NCI-H146 (cell line): ENCODE measurements at places on chromosomes 2 and 18.
A peak's percentile ranks its signal among the peaks of the same experiment; 100 is the strongest.

DNA sequence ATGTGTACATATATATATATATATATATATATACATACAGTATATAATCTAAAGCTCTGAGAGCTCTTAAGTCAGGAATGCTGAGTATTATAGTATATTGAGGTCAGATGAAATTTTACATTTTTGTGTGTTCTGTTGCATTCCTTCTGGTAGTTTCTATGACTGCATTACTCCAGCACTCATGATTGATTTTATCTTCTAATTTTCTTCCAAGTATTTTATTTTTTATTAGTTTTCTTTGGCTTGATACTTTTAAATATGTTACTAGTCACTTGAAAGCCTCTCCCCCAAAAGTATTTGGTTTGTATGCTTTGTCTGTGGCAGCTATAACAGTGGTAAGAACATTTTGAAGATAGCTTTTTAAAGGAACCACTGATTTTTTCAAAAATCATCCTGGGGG is 25.0 kb downstream of the METTL21A start:
- DNase-seq, result no peak

DNA sequence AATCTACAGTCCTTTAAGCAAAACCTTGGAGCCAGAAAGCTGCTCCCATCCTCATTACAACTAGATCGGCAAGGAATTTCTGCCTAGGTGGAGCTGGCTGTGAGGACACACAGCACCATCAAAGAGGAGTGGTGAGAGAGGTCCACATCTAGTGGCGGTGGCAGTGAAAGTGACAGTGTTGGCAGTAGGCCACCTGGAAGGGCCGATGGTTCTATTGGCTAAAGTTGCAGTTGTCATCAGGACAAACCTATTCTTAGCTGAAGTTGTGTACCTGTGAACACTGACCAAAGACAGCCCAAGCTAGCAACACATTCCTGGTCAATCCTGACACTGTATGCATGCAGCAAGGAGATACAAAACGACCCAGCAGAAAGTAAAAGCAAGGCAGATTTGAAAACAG is 218.1 kb upstream of the CHAC2 start:
- no peak for DNase-seq

- no peak for DNase-seq
Measured at GRCh38 chr2:181231886-181232621, 225.1 kb upstream of the ITGA4 start.

DNA sequence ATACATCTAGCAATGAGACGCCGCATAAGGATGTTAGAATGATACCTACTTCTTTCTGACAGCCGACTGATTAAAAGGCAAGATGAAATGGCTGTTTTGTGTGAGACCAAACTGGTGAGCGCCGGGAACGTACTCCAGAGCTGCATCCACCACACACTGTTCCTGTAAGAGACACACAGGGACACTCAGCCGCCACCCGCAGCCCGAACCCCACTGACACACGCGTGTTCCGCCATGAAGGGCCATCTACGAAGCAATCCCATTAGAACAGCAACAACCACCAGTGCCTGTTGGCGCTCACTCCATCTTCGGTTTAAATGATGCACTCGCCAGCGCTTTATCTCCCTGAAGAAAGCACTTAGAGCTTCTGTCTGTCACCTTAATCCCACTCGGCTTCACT is 162.3 kb downstream of the LAMA1 start:
- no peak for DNase-seq

DNA sequence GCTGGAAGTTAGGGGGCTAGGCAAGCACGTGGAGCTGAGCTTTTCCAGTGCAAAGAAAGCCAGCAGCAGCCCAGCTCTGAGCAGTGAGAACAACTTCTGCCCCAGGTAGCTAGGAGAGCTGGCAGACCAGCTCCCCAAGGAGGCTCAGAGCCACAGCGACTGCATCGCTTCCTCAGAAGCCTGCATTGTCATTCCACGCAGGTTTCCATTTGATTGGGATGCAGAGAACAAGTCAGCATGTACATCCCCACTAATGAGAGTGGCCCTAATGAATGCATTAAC is 45.1 kb downstream of the C1QL2 start:
- DNase-seq, result no peak

GRCh38 chr2:74472945-74473258 is 422 bp upstream of the MRPL53 start:
- DNase-seq, result no peak

DNA sequence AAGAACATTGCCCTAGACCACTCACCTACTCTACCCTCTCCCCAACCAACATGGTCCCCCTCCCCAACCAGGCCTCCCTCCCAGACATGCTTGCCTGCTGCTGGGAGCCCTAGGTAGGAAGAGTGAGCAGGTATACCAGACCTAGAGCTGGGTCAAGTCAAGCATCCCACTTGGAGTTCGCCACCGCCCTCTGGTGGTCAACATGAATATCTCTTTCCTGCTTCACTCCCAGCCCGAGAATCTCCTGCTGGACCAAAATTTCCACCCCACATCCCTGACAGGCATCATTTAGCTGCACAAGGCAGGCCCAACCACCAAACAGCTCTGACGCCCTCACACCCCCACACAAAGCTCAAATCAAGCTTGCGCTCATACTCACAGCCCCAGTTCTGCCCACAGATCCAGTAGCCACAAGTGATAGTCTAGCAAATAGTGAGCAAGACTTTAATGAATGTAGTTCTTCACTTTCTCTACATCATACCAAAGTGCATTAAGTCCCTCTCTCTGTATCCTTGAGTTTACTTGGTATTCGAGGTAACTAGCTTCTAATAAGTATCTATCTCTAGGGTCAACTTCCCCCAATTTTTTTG is 116.0 kb downstream of the TNS1 start:
- DNase-seq, result peak; percentile 61

DNA sequence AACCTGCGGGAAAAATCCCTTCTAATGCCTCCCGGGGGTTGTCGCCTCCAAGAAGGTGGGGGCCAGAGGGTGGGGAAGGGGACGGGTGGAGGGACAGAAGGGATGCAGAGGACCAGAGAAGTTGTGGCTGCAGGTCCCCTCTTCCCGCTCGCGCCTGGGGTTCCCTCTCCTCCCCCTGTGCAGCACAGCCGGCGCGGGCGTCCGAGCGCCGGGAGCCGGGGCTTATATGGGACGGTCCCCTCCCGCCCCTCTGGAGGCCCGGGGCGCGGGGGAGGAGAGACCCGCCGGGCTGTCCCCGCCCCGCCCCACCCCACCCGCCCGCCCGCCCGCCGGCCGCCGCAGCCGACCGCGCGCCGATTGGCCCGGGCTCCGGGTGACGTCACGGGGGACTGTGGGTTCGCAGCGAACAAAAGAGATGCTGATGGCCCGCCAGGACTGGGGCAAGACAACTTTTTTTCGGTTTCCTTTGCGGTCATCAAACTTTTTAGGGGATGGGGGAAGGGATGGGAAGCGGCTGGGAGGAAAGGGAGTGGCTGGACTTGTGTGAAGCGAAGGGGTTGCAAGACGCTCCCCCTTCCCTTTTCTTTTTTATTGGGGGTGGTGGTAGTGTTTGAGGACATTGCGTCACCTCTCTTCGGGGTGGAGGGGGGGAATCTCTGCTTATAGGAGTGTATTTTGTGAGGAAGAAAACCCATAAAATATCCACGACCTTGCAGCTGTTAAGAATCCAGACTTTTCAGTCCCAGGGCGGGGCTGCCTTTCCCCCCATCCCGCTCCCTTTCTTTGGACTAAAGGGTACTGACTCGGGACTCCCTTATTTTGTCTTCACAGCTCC is at the start of gene FN1:
TSS of gene FN1 (minus strand) at position 199 of the 835 bp plus-strand sequence. CDS start 266 bp downstream, outside the sequence.
- DNase-seq, result peak; percentile 63

GRCh38 chr18:10057401-10057893 is 143.6 kb downstream of the VAPA start:
- no peak for DNase-seq

DNA sequence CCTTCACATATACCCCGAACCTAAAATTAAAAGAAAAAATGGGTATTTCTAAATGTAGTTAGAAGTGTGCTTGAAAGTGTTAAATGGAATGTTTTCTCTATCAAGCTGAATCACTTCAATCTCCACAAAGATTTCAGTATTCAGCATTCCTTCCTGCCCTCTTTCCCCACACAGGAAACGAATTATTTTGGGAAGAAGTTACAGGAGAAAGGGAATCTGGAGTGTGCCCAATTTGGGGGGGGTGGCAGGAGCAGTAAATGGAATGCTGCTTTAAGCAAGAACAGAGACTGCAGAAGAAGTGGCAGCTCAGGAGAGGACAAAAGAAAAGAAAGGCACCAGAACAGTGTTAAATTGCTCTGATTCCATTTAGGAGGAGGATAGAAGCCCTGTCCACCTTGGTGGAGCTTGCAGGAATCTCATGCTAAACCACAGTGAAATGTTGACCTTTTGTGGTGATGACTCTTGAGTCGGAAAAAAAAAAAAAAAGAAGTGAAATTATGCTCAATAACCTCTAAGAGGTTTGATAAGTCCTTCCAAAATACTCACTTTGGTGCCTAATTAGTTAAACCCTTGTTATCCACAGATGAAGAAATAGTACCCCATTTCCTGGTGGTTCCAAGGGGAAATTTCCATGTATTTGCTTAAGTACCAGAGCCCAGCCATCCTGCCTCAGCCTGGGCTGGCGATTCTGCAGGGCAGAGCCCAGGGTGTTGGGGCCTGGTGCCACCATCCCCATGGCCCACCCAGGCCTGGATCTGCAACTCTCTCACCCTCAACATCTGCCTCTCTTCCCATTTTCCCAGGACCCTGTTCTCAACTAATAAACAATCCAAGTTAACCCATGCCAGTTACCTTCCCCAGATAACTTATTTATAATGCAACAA is 56.5 kb downstream of the MYO5B start:
- no peak for DNase-seq

DNA sequence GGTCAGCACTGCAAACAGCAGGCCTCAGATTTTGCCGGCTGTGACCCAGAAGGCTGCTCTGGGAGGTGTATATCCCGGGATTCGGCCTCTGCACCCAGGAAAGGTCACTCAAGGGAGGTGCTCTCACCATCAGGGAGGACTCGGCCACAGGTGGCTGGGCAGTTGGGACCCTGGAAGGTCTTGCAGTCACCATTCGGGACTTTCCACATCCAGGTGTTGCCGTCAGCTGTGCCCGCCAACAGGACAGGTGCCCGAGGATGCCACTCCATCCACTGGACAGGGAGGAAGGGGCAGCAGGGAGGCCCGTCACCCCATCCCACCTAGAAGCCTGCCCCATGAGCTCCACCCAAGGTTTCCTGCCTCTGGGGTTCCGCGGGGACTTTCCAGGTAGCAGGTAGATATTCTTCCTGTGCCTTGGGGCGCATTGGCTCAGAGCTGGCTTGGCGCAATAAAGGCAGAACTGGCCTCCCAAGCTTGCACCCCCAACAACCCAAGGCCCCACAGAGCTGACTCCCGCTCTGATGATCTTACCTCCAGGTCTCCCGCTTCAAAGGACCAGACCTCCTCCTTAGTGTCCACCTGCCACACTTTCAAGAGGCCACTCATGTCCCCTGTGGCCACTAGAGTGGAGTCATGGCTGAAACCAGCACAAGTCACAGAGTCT is 3.5 kb downstream of the AAMP start:
- DNase-seq, result no peak

GRCh38 chr2:40458271-40458794 is 6.4 kb upstream of the SLC8A1 start:
- peak; percentile 91 for DNase-seq

GRCh38 chr2:240689975-240690374 is 1.7 kb upstream of the AQP12A start:
- DNase-seq, result no peak

GRCh38 chr2:239721991-239722759 is 303.0 kb downstream of the NDUFA10 start:
- DNase-seq, result no peak

DNA sequence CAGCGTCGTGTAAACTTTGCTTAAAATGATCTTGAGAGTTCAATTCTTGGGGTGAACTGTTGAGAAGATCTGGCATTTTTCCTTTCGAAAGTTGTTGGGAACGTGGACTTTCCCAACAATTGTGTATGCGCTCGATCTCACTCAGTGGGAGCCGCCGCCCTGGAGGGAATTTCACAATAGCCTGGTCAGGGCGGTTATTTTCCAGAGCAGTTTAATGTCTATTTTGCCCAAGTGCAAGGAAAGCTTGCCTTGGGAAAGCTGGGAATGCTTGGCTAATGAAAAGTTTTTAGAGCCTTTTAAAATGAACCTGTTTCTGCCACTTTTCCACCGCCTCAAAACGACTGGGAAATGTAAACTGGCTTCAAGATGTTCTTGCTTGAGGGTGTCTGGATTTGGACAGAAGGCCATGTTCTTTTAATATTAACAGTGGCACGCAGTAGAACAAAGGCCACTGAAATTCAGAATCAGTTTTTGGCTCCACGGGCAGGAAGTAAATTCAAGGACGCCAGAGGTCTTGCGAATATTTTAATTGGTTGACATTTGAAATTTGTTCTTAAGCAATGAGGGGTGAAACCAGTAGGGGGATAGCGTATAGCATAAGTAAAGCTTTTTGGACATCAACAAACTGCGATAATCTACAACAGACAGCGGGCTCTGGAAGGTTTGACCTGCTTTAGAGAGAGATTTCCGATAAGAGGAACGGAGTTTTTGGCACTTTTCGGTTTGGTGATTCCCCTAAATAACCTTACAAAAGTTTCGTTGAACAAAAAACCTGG is 1.2 kb downstream of the CFLAR start:
- DNase-seq, result peak; percentile 37

- no peak for DNase-seq
Measured at GRCh38 chr2:30321466-30321865, 90.1 kb downstream of the LBH start.

GRCh38 chr2:196131384-196131937 is 39.9 kb downstream of the STK17B start:
- DNase-seq, result no peak

GRCh38 chr2:218332288-218332687 is 24.4 kb upstream of the CATIP start:
- no peak for DNase-seq

DNA sequence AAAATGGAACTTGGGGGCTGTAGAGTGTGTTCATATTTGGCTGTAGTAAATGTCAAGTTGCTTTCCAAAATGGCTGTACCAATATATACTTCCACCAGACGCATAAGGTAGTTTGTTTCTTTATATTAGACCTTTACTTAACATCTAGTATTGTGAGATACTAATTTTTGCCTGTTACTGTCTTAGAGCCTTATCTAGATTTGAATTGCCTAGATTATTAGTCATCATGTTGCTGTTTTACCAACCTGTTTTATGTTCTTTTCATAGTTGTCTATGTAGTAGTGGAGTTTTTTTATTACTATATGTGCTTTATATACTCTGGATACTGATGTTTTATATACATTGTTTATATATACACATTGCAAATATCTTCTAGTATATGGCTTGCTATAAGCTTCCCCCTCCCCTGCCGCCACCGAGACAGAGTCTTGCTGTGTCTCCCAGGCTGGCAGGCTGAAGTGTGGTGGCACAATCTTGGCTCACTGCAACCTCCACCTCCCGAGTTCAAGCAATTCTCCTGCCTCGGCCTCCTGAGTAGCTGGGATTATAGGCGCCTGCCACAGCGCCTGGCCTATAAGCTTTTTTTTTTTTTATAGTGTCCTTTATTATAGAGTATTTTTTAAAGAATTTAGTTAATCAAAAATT is 18.9 kb downstream of the SLC39A10 start:
- no peak for DNase-seq

- DNase-seq, result no peak
Measured at GRCh38 chr2:132562245-132562644, 107.8 kb downstream of the LYPD1 start.

- no peak for DNase-seq
Measured at GRCh38 chr18:62017618-62018017, 124.8 kb upstream of the RNF152 start.
